ENCODE measurements at places on chromosomes 4 and X.

DNA sequence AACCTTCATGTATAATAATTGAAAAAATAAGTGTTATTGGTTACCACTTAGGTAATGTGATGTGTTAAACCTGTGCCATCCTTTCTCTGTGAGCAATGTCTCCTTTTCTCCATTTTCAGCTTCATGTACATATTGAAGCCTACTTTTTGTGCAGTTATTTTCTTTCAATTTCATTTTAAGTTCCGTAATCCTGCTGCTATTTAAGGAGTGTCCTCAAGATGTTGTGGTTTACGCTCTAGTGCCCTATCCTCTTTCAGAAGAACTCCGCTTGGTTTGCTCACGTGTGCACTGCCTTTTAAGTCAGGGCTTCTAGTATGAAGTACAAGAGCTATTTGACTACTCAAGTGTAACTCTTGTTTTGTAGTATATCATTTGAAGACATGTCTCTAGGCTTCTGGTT, 2253.2 kb upstream of the TENM3 start:
- DNase-seq: no peak

GRCh38 chr4:69888336-69888735, 28.4 kb upstream of the SULT1E1 start:
- no peak for DNase-seq

DNA sequence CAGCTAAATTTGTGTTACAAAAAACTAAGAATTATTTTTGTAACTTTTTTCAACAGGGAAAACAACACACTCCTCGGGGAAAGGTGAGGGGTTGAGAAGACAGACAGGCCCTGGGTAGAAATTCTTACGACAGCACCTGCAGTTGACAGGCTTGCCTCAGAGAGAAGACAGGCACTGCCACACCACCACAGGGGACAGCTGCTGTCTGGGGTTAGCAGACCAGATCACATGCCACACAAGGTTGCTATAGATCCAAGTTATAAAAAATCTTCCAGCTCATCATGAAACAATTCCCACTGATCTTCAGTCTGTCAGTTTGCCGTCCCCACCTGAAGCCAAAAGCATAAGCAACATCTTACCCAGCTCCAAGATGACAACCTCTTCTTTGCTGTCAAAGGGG, 143.2 kb upstream of the ZCCHC13 start:
- no peak for DNase-seq

DNA sequence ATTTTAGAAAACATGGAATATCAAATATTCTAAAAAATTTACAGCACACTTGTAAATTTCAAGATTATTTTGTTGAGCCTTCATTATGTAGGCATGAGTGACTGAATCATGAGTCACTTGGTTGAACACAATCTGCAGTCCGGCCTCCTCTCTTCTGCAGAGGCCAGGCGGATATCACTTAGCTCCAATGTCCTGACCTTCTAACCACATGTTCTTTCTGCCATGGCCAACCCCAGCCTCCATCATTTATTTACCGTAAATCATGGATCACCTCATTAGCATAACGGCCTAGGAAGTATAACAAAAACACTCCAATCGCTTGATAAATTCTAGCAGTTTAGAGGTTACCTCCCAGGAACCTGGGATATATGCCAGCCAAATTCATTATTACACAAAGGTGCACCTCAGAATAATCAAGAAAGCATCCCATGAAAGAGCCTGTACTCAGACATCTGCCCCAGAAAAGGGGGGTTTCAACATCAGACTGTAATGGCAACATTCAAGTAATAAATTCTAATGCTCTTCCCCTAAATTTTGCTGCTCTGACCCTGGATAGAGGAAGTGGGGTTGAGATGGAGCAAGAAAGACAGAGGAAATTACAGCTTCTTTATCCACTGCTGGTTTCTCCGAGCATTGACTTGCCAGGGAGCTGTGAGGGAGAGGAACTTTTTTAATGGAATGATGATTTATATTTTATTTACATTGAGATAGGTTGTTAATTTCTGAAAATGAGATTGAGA, 2153.6 kb upstream of the AGA start:
- DNase-seq: no peak

GRCh38 chr4:106186201-106186600, 129.8 kb downstream of the TBCK start:
- no peak for DNase-seq

DNA sequence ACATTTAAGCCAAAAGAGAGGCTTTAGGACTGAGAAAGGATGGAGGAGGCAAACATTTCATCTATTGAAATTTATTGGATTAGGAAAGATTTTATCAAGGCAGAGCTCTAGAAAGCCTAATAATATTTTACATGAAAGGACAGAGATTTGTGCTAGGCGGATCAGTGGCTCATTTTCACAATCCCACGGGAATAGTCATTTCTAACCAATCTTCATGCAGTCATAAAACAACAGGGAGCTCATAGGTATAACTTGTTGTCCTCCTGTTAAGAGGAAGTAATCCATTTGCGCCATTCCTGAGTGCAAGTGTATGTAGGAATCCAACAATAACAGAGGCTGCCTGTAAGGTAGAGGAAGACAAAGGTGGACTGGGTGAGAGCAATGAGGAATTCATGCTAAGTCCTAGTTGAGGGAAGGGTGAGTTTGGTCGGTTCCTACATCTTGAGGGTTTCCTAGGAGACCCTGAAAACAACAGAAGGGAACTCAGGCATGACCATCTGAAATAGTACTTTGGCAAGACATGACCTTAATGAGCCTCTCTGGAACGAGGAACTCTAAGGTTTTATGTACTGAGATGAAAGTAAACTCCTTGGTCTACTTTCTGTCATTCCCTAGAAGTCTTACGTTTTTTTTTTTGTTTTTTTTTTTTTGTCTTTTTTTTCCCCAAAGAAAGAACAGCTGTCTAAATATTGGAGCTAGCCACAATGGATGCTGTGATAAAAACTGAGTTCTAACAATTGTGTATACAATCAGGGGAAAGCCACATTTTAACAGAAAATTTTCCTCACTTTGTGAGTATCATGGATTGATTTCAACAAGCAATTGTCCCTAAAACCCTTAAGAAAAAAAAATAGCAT, 89.7 kb downstream of the GEMIN8 start:
- DNase-seq: no peak

DNA sequence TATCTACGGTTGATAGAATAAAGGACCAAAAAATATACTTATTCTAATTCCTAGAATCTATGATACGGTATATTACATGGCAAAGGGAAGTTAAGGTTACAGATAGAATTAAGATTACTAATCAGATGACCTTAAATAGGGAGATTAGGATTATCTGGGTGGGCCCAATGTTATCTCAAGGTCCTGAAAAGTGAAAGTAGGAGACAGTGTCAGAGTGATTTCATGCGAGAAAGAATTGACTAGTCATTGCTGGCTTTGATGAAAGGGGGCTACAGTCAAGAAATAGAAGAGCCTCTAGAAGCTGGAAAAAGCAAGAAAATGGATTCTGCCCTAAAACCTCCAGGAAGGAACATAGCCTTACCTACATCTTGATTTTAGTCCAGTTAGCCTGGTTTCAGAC, 176.9 kb upstream of the PPP1R2C start:
- DNase-seq: no peak

GRCh38 chrX:4129626-4130025, 416.2 kb upstream of the PRKX start:
- DNase-seq: no peak

DNA sequence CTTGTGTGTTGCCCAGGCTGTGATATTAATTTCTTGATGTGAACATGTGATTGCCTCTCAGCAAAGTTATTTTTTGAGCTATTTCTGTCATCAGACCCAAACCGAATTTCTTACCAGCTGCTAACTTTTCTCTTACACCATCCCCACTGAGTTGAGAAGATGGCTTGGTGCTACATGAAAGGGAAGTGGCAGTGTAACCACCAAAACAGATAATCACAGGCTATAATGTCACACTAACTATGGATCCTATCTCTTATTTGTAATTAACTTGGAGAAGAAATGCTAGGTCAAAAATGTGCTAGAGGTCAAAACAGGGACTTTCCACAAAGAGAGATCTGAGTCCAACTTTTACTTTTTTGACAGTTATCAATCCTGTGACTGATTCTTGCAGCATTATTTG, 43.8 kb downstream of the ELOVL6 start:
- no peak for DNase-seq

- DNase-seq: no peak
Measured at GRCh38 chr4:75662626-75663025, 10.6 kb downstream of the G3BP2 start.

DNA sequence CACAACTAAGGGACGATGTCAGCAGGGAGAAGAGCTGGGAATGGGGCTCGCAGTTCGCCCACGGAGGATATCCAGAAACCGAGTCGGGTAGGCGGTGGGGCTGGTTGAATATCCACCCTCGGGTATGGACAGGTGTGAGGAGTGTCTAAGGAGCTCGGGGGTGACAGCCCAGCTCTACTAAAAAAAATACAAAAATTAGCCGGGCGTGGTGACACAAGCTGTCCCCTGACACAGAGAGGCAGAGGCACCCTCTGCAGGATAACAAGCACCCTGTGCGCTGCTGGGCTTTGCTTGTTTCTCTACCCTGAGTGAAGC, 12.2 kb upstream of the ASMTL start:
- no peak for DNase-seq

DNA sequence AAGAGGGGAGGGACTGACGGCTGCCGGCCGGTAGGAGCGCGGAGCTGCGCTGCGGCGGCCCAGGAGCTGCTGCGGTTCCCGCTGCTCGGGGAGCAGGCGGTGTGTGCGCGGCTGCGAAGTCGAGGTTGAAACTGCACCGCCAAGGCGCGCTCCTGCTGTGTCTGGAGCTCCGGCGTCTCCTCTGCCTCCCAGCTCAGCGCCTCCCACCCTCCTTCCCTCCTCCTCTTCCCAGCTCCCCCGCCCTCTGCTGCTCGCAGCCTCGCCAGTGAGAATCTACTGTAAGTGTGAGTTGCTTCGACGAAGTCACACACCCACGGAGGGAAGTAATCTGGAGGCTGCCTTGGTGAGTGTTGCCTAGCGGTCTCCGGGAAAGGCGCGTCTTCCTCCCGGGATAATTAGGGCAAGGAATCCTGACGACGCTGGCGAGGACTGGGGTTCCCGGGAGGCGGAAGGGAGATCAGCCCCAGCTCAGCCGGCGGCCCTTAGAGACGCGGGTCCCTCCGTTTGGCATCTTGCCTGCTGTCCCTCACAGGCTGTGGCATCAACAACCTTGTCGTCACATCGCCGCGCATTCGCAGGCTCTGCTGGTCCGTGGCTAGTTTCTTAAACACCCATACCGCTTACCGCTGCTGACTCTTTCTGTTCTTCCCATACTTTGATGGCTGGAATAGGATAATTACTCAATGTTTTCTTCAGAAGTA, at the start of gene EPHA5:
TSS of gene EPHA5 (minus strand) at position 159 of the 701 bp plus-strand sequence. CDS start 747 bp downstream, outside the sequence.
- peak; percentile 48 for DNase-seq

GRCh38 chr4:2318476-2318875, 56.6 kb upstream of the MXD4 start:
- no peak for DNase-seq

DNA sequence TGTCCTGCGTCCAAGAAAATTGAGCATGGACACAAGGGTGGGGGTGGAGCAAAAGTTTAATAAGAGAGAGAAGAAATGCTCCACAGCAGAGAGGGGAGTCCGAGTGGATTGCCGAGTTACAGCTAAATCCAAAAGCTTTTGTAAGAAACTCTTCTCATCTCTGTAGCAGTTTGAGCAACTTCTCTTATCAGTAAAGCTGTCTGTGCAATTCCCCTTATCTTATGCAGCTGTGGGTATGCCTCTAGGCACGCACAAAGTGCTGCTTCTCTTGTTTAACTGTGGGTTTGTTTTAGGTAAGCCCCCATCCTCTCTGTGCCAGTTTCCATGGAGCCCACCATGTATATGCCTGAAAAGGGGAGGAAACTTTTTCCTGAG, 44.8 kb downstream of the HMGB2 start:
- DNase-seq: no peak

DNA sequence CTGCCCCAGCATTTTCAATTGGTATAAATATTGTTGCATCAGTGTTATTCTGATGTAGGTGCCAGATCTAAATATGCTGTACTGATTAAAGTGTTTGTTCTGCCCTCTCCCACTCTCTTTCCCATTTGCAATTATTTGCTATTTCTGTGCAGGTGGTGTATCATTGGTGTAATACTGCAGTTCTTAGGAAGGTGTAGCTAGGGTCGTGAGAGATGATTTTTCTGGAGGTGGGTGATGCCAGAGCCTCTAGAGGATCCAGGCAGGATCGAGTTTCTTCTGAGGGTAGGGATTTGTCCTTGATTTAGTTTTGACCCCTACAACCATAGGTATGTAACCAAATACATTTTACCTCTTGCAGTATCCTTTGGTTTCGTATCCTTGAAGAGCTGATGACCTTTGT, 1.9 kb downstream of the SMAD1 start:
- no peak for DNase-seq

DNA sequence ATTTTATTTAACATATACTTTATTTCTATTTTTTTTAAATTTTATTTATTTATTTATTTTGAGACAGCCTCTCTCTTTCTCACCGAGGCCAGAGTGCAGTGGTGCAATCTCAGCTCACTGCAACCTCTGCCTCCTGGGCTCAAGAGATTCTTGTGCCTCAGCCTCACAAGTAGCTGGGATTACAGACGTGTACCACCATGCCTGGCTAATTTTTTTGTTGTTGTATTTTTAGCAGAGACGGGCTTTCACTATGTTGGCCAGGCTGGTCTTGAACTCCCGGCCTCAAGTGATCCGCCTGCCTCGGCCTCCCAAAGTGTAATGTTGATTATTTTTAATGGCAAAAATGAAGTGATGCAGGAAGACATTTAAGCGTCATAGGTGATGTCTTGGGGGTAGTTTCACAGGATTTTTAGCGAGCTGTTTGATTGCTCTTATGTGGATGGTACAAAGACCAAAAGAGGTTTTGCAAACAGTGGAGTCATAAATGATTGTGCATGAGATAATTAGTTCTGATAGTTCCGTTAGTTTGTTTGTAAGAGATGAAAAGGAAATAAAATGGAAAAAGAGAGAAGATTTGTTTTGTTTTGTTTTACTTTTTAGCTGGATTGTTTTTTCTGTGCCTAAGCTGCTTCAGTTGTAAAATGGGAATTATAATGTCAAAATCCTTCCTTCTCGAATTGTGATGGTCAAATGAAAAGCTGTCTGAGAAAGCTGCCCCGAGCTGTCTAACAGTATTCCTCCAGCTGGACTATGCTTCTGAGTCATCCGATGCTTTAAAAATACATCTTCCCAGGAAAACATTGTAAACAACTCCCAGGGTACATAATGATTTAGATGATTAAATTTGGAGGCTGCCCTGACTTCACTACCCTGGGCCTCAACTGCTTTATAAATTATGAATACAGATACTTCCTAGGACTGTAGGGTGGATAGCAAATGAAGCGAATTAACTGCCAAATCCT, 14.7 kb downstream of the RHOH start:
- no peak for DNase-seq

DNA sequence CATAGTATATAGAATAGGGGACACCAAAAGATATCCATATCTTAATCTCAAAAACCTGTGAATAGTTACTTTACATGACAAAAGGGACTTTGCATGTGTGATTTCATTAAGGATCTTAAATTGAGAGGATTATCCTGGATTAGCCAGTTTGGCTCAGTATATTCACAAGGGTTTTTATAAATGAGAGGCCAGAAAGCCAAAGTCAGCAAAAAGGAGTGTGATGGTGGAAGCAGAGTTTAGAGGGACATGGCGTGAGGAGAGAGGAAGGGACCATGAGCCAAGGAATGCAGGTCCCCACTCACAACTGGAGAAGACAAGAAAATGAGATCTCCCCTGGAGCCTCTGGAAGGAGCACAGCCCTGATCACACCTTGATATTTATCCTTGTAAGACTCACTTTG, 648.5 kb upstream of the LCORL start:
- DNase-seq: no peak

GRCh38 chr4:140154572-140154891, 548 bp upstream of the MAML3 start:
- no peak for DNase-seq

- DNase-seq: no peak
Measured at GRCh38 chrX:15043538-15043937, 170.3 kb downstream of the MOSPD2 start.

Measured in nucleus accumbens (tissue), 56 donors.